ENCODE measurements at places on chromosomes 5 and 9. TPM values are rescaled to one million over a fixed set of nuclear protein-coding genes. Genes with fewer than 3 reads are reported as not detected.

- no peak for DNase-seq
Observed at GRCh38 chr9:109098960-109099308, 20.8 kb downstream of the TMEM245 start.

DNA sequence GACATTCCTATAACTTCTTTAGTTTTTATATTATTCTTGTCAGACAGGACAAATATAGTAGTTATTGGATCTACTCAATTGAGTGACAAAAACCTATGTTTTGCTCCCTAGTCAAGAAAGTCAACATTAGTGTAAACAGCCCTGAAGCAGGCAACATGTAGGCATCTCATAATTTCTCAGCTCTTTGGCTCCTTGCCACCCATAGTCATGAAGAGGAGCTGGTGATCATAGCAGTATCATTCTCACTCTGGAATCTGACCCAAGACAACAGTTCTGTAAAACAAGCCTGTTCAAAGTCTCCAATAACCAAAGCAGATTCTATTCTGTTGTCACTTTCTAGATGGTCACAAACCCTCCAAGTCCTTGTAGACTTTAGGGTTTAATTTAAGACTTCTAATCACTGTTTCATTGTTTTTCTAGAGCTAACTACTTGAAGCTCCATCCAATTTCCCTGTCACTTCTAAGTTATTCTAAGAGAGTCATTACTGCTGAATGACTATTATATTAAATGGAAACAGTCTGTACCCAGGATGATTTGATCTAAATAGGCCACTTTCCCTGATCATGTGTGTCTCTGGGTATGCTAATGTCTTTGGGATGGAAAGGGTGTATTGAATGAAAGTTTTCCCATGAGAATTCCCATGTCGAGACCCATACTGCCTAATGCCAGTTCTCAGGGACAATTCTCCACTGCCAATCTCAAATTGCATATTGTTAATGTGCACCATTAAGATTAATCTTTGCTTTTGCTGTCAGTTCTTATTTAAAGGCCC, 533.3 kb downstream of the ACTL7B start:
- no peak for DNase-seq

DNA sequence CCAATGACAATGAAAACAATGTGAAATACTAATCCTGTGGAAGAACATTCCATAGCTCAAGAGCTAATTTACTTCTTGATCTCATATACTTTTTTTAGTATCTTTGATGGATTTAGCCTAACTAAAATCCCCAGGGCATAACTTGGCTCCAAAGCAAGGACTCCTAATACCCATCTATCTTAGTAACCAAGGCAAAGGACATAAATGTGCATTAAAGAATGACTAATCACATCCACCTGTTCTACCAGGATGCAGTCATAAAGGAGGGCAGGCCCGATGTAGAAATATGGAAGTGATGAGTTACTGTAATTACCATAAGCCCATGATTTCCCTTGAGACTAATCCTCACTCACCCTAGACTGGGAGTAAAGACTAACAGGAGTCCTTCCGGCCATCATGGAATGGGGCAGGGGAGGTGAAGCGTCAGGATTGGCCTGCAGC, 56.9 kb downstream of the KIF24 start:
- DNase-seq = peak; percentile 63

- no peak for DNase-seq
Observed at GRCh38 chr9:34493972-34494535, 28.7 kb downstream of the ENHO start.

GZMA gene
- 0.24 TPM for polyA plus RNA-seq
